Activated CD4-positive, alpha-beta T cell treated with anti-CD3 and anti-CD28 coated beads, Interleukin-2, amount 50 U/mL, for 48 hours (primary cell): ENCODE measurements at places on chromosomes 5 and 9.

- no peak for DNase-seq
Measured at GRCh38 chr5:66515209-66515608, 81.0 kb upstream of the MAST4 start.

DNA sequence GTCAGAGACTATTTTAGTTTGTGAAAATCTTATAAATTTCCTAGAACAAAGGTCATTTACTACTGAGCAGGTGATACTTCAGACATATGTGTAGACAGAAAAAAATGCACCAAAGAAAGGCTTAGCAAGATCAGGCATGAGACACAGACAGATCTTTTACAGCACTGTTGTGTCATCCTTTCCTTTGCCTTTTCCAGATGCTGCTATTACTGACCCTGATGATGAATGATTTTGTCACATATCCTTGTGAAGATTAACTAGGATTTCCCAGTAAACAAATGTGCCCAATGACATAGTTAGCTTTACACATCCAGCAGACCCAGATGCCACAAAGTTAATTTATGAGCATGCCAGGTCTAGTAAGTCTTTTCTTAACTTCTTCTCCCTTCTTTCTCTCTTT, 68.2 kb downstream of the DMRTA1 start:
- DNase-seq, result no peak

GRCh38 chr9:84818791-84819190, 149.3 kb downstream of the NTRK2 start:
- DNase-seq, result no peak

DNA sequence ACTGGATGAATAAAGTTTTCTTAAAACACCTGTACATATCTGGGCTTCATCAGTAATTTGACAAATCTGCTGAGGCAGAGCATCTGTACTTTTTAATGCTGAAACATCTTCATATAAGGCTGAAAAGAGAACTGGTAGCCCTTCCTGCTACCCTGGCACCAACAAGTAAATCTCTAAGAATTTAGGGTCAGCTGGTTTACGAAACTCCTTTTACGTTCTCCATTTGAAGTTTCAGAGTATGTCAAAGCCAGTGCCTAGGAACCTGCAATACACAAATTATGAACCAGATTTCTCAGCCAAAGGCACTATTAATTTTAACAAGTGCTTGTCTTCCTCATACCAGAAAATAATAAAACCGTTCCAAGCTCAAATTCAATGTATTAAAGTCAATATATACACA, 3.8 kb downstream of the ZFAND5 start:
- DNase-seq, result no peak

DNA sequence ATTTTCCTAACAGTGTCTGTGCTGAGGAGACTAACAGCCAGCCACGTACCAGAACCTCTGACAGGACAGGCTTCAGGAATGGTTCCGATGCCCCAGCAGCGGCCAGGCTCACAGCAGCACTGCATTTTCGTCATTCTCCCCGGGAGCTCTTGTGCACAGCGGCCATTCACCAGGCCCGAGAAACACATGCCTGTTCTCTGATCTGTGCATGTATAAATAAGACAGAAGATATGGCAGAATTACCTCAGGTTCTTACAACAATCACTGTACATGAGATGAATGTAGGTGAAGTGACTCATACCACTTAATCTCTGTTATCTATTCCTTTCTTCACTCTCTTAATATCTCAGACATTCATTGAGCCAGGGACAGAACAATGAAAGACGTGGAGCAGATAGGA, 143.0 kb downstream of the FBN2 start:
- no peak for DNase-seq

DNA sequence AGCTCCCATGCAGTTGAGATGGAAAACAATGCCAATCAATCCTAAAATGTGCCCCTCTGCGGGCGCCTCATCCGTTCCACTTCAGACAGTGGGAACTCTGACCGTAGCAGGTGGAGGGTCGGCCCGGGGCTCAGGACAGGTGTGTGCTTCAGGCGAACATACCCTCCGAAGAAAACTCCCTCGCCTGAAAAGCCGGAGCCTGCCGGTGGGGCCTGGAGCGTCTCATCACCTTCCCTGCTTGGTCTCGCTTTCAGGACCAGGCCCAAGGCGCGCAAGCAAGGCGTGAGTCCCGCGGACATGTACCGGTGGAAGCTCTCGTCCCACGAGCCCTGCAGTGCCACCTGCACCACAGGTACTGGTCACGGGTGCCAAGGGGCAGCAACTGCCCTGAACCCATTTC, 26.4 kb downstream of the ADAMTSL2 start:
- no peak for DNase-seq

- DNase-seq, result peak; percentile 22
Measured at GRCh38 chr9:122991370-122991830, 42.1 kb upstream of the GPR21 start.

DNA sequence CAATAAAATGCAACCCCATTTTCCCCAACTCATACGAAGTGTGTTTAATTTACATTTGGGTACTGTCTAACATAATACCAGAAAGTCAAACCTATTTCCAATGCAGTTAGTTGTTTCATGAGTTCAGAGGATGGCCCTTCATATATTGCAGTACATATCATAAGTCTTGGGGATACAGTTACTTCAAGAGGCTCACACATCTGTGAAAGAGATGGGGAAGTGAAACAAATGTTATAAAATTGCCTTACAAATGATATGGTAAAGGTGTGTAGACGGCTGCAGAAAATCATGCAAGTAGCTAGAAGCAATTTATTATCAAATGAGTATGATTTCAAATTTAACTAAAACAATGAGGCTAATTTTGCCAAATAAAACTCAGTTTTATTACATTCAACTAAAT, 219.0 kb upstream of the CDH12 start:
- no peak for DNase-seq

GRCh38 chr5:111345731-111346130, 121.5 kb downstream of the CAMK4 start:
- DNase-seq, result no peak

DNA sequence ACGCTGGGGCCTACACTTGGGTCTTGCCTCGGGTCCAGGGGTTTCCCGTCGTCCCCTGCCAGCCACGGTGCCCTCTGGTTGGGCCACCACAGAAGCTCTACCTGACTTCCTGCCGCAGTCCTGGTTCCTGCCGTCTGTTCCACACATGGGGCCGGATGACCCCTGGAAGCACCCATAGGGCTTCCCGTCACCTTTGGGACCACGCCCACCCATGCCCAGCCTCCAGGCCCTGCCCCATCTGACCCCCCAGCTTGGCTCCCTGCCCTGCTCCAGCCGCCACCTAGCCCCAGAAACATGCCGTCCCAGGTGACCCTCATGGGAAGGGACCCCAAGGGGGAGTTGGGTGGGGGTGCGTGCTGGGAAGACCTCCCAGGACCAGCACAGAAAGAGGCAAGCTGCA, 13.7 kb downstream of the MRPL36 start:
- DNase-seq, result no peak

GRCh38 chr5:78589923-78590322, 58.6 kb downstream of the LHFPL2 start:
- DNase-seq, result no peak

GRCh38 chr5:97600486-97600885, 417.4 kb upstream of the RIOK2 start:
- DNase-seq, result no peak

DNA sequence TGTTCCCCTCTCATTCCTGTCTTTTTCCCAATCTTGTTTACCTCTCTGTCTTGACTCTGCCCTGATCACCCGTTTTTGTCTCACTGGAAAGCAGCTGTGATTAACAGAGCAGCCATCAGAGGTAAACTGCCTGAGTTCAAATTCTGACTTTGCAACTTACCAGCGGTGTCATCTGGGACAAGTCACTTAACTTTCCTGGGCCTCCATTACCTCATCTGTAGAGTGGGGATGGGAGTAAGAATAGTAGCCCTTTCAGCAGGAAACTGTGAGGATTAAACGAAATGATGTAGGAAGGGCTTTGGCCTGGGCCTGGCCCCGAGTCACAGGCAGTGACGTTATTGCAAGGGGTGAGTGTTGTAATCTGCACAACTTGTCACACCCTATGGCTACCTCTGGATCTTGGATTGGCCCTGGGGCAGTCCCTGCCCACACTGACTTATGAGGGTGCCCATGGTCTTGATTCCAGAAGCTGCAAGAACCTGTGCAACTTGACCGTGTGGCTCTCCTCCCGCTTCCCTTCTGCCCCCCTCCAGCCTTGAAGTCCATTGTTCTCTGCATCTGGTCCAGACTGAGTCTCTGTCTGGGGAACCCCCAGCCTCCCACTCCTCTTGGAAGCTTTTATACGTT, 657 bp upstream of the PCDH12 start:
- peak; percentile 41 for DNase-seq

GRCh38 chr5:36734422-36734821, 128.0 kb downstream of the SLC1A3 start:
- no peak for DNase-seq

GRCh38 chr9:16278326-16278999, 592.0 kb downstream of the BNC2 start:
- no peak for DNase-seq

- DNase-seq, result no peak
Measured at GRCh38 chr9:107717529-107718314, 228.2 kb upstream of the KLF4 start.

- no peak for DNase-seq
Measured at GRCh38 chr9:124353811-124354274, 61.4 kb downstream of the PSMB7 start.

DNA sequence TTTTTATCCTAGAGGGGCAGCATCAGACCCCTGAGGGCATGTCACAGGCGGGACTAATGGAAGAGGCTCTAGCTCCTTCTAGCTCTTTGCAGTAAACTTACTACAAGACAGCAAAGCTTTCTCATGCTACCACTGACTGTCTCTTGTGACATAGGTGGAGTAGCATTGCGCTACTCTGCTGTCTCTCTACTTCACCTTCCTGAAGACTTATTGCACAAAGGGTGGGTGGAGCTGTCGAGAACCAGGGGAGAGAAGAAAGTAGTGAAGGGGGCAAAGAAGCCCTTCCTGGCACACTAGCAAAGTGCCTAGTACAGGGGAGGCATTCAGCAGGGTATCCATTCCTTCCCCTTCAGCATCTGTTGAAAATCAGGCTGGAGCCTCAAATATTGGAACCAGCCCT, 36.1 kb upstream of the NEK6 start:
- DNase-seq, result no peak

DNA sequence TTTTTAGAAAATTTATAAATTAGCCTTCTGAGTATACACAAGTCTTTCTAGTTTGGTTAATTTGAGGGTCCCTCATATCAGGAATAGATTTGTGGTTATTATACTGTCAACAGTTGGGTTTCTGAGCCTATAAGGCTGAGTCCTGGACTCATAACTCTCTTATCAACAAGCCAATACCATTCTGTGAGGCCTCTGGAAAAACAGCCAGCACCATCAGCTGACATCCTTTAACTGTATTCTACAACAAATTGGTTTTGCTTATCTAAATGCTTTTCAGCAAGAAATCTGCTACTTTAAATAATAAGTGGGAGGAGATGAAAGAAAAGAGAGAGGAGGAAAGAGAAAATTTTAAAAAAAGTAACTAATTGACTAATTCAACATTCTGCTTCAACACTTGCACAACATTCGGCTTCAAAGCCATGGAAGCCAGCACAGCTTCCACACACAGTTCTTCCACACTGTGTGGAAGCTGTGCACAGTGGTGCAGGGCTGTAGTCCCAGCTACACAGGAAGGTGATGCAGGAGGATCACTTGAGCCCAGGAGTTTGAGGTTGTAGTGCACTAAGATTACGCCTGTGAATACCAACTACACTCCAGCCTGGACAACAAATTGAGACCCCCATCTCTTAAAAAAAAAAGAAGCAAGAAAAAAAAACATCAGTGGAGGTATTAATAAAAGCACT, 84.5 kb downstream of the UBAP2 start:
- DNase-seq, result no peak

- DNase-seq, result no peak
Measured at GRCh38 chr5:151601391-151601790, 10.3 kb upstream of the FAT2 start.

- DNase-seq, result no peak
Measured at GRCh38 chr5:69485471-69485870, 7.1 kb upstream of the OCLN start.

DNA sequence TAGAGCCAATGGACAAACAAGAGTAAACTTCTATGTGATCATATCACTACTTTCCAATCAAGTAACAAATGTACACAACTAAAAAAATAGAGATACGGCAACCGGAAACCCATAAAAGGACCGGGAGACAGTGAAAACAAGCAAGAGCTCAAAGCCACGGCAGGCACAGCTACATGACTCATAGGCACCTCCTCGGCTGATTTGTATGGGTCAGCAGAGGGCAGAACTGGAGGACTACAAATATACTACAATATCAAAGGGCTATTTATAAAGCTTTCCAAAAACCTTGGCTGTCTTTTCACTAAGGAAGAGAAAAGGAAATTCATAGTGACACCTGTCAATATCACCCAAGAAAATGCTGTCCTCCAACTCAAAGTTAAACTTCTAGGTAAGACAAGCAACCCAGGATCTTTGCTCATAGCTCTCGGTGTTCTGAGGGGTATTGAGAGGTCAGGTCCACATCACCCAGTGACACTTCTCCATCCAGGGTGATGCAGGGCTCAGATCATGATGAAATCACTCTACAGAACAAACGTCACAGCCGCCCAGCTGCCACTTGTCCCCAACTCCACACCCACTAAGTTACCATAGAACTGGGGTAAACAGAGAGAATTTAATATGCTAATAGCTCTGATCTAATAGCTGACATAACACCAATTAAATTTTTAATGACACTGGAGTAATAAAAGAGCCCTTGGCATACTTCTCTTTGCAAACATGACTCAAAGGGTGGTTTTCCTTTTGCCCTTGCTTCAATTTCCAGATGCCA, 41.3 kb downstream of the PFDN1 start:
- DNase-seq, result no peak

GRCh38 chr9:38641985-38642864, 21.8 kb upstream of the ANKRD18A start:
- peak; percentile 9 for DNase-seq

DNA sequence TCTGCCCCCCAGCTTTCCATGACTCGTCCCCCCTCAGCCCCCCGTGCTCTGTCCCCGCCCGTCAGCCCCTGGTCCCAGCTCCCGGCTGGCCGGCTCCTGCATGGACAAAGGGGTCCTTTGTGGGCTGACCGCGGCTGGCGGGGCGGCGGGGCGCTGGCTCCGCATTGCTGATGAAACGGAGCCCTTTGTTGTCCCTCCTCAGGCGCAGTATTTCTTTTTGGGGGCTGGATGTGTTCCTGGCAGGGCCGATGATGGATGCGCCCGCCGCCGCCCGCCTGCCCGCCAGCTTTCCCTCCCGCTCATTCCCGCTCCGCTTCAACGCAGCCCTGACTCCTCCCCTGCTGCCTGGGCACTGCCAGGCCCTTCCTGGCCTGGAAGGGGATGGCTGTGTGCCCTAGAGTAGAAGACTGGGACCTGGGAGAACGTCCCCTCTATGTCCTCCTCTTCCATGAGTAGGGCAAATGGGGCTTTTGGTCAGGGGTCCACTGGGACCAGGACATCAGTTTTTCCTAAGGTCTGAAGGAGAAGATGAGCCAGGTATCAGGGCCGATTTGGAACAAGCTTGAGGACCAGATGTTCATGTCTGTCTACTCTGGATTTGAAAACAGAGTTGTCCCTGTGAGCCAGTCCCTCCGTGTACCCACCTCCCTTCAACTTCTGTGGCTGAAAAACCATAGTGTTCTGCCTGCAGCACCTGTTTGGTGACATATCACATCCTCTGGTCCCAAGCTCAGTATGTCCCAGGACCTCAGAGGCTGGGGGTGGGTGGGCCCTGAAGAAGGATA, 29.0 kb downstream of the CXXC5 start:
- DNase-seq, result no peak
